ENCODE measurements at places on chromosomes 16 and 17.

GRCh38 chr16:65981057-65981456, 385.4 kb upstream of the CDH5 start:
- no peak for DNase-seq

DNA sequence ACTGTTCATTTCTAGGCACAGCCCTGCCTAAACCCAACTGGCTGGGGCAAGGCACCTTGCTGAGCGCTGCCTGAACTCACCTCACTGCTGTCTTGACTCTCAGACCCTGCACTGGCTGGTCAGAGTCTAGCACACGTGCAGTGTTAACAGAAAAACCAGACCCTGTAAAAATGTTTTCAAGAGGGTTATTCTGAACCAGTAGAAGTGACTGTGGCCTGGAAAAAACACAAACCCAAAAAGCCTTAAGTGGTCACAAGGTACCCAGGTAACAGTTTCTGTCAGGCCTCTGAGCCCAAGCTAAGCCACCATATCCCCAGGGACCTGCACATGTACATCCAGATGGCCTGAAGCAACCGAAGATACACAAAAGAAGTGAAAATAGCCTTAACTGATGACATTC, 6.1 kb upstream of the EIF4A3 start:
- DNase-seq = no peak

DNA sequence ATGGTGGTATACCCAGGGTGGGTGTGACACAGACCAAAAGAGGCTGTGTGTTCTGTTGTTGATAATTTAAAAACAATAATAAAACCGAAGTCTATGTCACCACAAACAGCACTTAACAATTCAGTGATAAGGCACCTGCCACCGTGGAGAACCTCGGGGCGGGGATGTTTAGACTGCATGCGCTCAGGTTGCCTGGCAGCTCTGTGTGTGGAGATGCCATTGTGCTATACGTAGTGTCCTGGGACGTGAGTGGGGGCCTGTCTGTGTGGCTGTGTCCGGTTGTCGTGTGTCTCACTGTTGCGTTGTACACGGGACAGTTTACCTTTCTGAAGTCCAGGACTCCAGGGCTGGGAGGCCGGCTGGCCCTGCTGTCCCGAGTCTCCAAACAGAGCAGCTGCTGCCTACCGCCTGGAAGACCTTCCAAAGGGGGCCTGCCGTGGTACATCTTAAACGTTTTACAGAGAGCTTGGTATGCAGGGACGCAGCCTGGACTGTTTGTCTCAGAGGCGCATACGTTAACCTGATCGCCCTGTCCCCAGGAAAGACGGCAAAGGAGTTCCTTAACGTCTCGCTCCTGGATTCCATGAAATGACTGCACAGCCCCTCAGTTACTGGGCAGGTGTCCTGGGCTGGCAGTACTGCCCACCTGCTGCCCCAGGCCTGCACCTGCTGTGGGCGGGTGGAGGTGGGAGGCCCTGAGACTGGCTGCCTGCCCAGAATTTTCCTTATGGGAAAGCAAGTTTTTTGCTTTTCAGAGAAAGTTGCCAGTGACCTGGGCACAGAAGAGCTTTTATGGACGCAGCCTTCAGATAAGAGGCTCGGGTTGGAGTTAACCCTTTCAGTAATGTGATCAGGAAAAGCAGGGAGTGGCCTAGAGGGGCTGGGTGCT, 19.0 kb downstream of the SPIRE2 start:
- DNase-seq = no peak

DNA sequence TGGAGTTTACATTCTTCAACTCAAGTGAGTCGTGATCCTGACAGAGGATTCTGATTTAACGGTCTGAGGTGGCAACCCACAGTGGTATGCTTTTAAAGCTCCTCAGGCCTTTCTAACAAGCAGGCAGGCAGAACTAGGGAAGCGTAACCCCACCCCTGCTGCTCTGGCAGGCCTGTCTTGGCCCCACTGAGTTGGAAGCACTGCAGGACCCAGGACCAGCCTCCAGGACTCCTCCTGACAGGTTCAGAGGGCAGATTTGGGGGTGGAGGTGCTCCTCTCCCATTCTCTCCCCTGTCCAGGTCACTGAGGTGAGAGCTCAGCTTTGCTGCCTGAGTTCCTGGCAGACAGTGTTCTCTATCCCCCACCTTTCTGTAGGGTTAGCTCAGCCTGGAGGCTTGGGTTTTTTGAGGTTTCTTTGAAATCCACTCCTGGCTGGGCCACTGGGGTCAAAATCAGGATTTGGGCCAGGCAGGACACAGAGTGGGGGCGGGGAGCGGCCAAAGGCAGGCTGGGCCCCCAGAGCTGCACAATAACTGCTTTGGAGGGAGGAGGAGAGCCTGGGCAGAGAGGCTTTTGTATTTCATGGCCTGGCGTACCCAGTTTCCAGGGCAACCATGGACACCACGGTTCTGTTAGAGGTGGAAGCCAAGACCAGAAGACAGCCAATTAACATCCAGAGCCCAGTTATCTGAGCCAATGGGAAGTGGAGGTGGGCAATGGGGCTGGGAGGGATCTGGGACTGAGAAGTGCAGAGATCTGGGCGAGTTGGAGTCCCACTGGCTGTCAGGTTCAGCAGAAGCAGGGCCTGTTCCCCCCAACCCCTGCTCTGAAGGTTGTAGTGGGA, 9.5 kb downstream of the MRPL27 start:
- peak; percentile 55 for DNase-seq

- no peak for DNase-seq
These were observed 692.5 kb downstream of the TOX3 start for GRCh38 chr16:51854401-51854951.

DNA sequence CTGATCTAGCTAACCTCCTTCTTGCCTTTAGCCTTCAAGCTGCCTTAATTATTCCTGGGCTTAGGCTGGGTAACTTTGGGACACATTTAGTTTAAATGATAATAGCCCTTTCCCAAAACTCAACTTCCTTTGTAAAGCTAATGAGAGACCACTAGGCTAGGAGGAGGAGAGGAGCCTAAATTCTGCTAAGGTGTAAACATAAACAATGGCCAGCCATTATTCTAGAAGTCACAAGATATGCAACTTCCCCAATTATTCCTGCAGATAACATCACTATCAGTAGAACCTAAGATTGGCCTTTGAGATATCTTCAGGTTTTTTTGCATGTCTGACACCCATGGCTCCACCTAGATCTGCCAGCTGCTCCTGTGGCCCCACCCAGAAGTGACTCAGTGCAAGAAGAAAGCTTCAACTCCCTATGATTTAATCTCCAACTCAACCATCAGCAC, 131.2 kb upstream of the FAM20A start:
- no peak for DNase-seq

DNA sequence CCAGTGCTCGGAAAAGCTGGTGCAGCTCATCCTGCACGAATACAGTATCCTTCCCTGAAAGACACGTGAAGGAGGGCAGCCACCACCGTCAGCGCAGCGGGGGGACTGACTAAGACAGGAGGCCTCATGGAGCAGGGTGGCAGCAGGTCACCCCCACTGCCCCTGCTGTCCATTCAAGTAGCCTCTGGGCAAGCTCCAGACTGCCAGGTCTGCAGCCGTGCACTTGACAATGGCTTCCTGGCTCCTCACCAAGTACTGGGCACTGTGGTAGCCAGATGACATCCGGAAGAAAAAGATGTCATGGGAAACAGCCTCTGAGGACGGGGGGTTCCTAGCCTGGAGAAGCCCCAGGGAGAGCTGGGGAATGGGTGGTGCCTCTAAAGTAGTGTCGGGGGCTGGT, 7.9 kb upstream of the MYO15A start:
- no peak for DNase-seq

GRCh38 chr17:45828582-45829133, 16.0 kb upstream of the SPPL2C start:
- DNase-seq = no peak

GRCh38 chr17:76369379-76369778, 15.0 kb upstream of the SPHK1 start:
- no peak for DNase-seq

- no peak for DNase-seq
These were observed 603.0 kb upstream of the CDH8 start for GRCh38 chr16:62638964-62639870.

GRCh38 chr16:75065149-75065505, 51.5 kb downstream of the LDHD start:
- DNase-seq = no peak

DNA sequence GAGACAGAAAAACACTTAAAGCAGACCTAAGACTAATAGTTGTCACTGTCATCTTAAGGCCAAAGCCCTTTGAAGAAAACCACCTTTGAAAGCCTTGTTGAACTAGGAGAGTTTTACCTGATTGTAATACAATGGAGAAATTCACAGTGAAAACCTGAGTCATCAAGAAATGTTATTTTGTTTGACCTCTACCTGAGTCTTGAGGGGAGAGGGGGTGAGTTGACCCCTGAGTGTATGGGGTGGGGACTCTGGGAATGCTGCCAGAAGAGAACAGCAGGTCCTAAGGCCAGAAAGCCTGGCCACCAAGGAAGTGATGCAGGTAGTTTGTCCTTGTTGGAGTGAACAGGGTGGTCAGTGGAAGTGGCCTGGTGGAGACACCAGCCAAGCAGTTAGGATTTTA, 204.3 kb downstream of the SPECC1 start:
- no peak for DNase-seq

DNA sequence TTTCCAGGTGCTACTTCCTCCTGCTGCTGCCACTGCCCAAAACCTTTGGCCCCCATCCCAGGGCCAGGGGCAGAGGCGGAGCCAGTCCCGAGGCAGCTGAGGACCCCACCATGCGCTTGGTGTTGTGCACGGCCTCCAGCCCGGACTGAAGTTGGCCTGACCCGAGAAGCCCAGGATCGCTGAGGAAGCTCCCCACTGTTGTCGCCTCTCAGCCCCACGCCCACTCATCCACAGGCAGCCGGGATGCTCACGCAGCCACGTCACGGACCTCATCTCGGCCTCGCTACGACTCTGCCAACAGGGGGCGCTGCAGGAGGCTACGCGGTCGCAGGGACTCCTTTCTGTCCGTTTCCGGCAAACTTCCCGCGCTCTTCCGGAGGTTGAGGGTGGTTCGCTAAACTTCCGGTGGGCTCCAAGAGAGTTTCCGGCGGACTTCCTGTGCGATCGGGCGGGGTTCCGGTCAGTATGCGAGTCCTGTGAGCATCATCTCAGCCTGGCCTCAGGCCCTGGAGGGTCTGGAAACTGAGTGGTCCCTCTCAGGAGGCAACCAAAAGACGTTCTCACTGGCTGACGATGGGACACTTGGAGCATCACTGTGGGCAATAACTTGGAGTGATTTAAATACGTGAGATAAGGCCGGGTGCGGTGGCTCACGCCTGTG, 12.4 kb downstream of the ZG16B start:
- DNase-seq = peak; percentile 43

DNA sequence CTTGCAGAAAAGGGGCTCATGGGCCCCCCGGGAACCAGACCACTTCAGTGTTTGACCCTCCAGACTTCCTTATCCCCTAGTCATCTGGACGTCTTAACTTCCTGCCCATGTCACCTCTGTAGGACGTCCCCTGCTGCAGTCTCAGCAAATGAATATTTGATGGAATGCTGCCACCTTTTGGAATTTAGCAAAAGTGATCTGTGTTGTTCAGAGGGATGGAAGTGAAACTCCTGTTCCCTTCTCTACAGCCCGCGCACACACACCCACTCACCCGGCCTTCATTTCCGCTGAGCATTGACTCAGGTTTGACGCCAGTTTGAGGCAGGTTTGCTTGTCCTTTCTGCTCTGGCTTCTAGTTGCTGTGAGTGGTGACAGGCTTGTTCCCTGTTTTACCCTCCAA, 507.2 kb upstream of the EEF2KMT start:
- no peak for DNase-seq

GRCh38 chr17:27944546-27945332, 51.6 kb upstream of the LYRM9 start:
- DNase-seq = no peak

DNA sequence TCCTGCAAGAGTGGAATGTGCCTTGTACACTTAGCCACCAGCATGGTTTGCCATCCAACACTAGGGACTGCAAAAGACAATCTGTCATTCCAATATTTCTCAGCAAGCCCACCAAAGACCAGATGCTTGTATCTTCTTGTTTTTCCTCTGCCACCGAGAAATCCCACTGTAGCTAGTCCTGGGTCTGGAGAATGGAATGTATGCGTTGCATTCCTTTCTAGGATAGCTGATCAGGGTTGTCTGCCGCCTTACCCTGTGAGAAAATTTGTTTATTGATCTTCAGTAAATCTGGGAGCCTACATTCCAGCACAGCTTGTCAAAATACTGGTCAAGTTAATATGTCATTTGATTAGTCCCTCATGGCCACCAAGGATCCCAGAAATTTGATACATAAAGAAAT, 28.1 kb upstream of the ADAMTS18 start:
- DNase-seq = no peak

GRCh38 chr16:252366-253337, 18.0 kb downstream of the FAM234A start:
- DNase-seq = no peak

DNA sequence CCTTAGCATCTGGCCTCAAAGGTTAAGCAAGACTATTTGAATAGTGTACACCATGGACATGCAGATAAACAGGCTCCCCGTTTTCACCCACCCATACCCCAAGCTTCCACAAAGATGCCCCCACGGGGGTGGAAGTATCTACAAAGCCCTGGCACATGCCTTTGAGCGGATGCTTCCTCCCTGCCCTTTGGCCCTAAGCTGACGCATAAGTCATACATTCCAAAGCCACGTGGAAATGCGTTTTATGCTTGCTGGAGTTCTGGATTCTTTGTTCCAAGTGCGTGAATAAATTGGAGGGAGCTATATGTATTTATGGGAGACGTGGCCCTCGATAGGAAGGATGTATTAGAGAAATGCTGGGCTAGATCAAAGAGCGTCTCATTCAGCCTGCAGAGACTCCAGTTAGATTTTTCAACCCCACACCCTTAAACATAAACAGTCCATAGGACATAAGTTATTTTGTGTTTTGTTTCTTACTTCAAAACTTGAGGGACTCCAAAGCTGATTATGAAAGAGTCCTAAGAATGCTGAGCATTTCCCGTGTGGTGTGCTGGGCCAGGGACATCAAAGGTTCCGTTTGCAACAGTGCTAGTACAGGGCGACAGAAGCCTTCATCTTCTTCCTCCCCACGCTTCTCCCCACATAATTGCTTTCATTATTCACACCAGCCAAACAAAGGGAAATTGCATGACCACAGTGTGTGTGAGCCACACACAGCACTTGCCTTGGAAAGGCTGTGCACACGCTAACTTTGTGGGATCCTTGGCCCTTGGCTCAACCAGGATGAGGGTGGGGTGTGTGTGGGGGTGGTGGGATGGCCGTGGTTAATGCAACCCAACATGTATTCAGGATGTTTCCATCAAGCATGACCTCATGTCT, 73.6 kb downstream of the WIPI1 start:
- peak; percentile 93 for DNase-seq

GRCh38 chr17:63949576-63950250, 17.6 kb upstream of the CD79B start:
- DNase-seq = no peak

DNA sequence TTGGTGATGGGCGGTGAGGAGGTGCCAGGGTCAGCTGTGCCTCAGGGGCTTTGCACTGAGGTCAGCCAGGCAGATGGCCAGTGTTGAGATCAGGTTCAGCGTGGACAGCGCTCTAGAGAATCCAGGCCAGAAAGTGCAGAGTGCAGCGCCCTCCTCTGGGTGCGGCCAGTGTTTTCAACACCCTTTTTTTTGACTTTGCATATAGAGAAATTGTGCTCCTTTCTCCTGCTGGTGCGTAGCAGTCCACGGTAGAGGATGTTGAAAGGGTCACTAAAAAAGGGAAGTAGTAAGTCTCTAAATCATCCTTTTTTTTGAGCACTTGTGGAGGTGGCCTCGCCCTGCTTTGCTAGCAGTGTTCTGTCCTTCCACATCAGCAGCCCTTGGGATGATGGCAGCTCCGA, 53.9 kb downstream of the BANP start:
- DNase-seq = no peak
